CD4-positive, alpha-beta T cell treated with Interleukin-4 for 4 hours (primary cell): ENCODE measurements at places on chromosomes 11 and 22.

DNA sequence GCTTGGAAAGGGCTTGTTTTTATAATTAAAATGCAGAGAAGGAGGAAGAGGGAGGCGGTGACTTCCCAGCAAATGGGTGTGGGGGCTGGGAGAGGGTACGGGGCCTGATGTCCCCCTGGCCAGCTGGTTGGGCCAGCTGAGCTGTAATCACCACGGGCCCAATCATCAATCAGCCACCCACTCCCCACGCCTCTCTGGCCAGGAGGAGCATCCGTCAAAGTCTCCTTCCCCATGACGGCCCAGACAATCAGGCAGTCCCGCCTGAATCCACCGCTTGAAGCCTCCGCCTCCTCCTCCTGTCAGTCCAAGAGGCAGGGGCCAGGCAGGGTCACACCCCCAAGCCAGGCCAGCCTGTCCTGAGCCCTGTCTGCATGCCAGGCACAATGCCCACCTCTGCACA, 13.3 kb upstream of the CABP7 start:
- DNase-seq: no peak

GRCh38 chr22:50190182-50190940, 4.6 kb downstream of the TRABD start:
- DNase-seq: peak; percentile 85

DNA sequence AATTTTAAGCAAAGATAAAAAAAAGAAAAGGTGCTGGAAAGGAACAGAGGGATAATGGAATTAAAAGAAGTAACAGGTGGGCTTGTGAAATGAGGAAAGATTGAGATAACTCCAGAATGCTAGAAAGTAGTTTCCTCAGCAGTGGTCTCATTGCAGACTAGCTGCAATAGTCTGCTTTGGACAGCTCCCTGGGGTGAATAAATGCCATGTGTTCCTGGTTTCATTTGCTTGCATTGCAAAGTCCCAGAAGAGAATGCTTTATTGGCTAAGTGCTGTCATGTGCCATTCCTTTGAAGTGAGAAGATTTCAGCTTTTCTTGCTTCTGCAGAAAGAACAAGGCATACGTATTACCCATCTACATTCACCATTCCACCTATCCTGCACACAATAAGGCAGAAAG, 478.8 kb upstream of the RAG2 start:
- no peak for DNase-seq

GRCh38 chr22:26835929-26836528, 178.6 kb downstream of the MIAT start:
- peak; percentile 41 for DNase-seq

GRCh38 chr11:105960252-105961245, 61.5 kb downstream of the MSANTD4 start:
- DNase-seq: no peak

GRCh38 chr22:17012267-17012666, 4.2 kb upstream of the GAB4 start:
- no peak for DNase-seq
